GDM1 (cell line): ENCODE measurements at places on chromosomes 12 and 14.

- no peak for DNase-seq
Observed at GRCh38 chr14:23939607-23940326, 13.8 kb upstream of the DHRS4 start.

GRCh38 chr12:59578254-59578653, 17.6 kb upstream of the SLC16A7 start:
- DNase-seq = no peak

- no peak for DNase-seq
Observed at GRCh38 chr14:67532606-67532997, 488 bp upstream of the PLEKHH1 start.

- DNase-seq = no peak
Observed at GRCh38 chr14:100104523-100105300, 39.5 kb downstream of the EVL start.

DNA sequence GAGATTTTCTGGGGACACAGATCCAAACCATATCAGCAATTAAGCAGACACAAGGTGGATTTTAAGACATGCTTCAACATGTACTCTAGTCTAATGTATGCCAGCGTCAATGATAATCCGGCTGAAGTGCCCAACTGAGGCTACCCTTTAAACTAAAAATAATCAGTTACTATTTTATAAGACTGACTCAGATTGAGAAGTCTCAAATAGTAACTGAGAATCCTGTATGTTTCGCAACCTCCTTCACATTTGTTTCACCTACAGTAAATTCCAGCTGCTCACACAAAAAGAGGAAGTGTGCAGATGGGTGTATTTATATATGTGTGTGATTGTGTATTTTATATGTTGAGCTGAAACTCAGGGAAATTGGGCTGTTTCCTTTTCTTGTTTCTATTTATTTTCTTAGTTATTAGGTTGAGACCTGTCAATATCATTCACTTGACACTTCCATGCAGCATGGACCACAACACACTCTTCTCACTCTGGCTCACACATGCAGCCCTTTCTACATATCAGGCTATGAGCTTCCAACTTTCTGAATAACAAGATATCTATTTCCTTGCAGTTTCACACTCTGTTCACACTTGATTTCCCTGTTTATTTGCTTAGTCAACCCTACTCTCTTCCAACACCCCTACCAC, 1224.9 kb upstream of the TMEM132C start:
- DNase-seq = no peak

GRCh38 chr12:28413460-28414109, 223.3 kb downstream of the CCDC91 start:
- no peak for DNase-seq

DNA sequence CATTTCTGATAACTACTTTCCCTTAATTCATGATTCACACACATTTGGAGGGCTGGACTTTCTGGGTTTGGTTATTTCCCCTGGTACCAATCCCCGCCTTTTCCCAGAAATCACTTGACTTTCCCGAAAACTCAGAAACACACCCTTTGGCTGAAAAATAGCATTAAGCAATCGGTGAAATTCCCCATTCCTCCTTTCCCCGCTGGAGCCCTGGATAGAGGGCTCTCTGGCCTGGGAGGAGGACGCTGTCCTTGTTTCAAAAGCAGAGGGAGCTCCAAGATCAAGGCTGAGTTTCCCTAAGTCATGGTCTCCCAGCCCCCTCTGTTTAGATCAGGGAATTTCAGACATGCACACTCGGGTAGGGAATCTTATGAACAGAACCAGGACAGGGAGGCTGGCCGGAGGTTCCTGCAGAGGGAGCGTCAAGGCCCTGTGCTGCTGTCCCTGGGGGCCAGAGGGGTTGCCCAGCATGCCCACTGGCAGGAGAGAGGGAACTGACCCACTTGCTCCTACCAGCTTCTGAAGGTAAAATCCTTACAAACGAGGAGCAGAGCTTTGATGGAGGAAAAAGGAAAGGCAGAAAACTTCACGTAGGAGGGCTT, at the start of gene C1S:
Gene C1S (plus strand): TSS at position 366 of the 602 bp plus-strand sequence. CDS start 1,195 bp downstream, outside the sequence.
- DNase-seq = no peak

- no peak for DNase-seq
Observed at GRCh38 chr14:52907949-52908348, 42.9 kb downstream of the FERMT2 start.

DNA sequence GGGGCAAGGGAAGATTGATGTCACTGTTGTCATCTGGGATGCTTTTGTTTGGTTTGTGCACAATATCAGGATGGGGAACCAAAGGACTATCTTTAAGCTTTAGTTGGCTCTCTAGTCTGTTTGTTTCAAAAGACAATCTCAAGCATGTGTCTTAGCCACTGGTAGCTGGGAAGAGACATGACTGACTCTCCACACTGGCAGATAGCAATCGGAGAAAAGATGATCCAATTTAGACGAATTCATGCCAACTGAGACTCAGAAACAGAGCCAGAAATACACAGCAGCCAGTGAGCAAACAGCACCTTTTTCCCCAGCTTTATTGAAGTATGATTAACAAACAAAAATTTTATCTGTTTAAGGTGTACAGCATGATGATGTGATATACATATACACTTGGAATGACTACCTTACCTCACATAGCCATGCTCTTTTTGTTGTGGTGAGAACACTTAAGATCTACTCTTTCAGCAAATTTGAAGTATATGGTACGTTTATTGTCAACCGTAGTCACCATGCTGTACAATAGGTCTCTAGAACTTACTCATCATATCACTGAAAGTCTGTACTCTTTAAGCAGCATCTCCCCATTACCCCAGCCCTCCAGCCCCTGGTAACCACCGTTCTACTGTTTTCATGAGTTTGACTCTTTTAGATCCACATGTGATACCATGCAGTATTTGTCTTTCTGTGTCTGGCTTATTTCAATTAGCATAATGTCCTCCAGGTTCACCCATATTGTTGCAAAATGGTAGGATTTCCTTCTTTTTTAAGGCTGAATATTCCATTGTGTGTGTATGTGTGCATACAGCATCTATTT, 50.6 kb downstream of the DUSP16 start:
- no peak for DNase-seq

DNA sequence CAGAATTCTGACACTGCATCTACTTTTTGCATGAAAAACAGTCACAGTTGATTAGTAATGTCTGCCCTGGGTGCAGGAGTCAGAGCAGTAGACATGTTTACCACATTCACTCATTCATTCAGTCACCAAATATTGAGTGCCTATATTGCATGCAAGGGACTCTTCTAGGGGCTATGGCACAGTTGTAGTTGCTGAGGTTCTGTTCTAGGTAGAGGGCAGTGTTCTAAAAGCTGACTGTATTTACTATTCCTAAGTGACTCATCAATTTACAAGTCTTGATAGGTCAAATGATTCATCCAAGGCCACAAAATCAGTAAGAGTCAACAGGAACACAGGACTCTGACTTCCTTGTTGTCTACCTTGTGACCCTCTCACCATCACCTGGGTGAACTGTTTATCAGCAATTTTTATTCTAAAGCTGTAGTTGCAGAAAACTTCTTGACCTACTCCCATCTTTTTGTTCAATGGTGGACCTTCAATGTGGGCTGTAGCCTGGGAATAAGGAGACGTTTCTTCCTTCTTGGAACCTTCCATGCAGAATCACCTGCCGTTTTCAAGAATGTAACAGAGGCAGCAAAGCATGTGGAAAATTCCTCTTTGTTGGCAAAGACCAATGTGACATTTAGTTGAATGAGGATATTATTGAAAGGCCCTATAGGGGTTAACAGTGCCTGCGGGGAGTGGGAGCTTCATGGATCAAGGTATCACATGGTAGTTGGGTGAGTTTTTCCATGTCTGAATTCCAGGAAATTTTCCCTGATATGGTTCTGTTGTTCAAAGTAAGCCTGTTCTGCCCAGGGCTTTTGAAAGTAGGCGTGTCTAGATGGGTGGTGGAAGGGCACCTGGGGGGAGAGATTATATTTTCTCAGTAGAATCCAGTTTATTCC, 223.2 kb downstream of the KTN1 start:
- no peak for DNase-seq

DNA sequence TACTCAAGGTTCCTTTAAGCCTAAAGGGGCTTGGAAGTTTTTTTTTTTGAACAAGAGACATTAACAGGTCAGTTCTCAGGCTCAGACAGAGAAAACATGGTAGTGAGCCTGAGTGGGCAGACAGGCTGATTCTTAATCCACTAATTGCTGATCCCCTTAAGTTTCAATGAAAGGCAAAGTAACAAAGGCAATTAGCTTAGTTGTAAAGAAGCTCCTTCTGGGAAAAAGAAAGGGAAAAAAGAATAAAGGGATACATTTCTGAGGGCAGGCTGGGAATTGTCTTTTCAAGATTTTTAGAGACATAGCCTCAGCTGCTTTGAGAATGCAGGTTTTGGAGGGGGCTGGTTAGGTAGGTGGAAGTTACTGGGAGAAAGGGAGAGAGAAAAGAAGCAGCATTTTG, 133.8 kb downstream of the CFAP54 start:
- no peak for DNase-seq

DNA sequence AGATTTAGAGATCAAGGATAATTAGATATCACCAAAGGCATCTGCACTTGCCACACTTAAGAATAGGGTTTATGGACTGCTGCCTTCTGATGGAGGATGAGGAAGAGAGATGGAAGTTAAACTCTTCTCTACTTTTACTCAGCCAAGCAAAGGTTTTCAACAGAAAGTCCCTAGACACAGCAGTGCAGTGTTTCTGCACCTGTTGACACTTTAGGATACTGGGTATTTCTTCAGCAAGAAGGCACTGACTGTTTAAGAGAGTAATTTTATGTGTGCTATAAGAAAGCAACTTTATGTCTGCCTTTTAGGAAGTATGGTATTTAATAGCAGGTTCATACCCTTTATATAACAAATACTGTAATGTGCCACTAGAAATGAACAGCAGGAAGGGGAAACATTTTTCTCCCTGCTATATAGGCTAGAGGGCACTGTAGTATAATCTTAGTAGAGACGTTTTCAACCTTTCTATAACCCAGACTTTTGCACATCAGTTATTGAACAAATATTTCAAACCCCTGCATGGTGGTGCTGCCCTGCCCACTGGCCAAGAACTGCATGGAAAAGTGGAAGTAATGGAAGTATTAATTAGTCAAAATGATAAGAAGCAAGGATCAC, 225.0 kb upstream of the GRIP1 start:
- DNase-seq = no peak

DNA sequence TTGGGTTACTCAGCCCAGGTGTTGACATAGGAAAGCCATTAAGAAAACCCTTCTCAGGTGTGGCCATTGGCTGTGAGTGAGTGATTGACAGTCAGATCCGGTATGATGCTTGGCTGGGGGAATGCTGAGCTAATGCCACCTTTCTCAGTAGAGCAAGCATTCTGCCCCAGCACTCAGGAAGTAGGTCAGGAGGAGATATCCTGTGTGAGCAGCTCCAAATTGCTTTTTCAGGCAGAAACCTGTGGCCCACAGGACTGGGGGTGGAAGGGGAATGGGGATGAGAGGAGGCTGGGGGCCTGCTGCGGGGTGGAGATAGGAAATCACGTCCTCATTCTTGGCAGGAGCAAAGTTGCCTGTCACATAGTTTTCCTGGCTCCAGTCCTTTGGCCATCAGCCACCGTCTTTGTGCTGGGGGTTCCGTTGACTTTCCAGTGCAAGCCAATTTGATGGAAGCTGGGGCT, 55.7 kb downstream of the NINJ2 start:
- no peak for DNase-seq

DNA sequence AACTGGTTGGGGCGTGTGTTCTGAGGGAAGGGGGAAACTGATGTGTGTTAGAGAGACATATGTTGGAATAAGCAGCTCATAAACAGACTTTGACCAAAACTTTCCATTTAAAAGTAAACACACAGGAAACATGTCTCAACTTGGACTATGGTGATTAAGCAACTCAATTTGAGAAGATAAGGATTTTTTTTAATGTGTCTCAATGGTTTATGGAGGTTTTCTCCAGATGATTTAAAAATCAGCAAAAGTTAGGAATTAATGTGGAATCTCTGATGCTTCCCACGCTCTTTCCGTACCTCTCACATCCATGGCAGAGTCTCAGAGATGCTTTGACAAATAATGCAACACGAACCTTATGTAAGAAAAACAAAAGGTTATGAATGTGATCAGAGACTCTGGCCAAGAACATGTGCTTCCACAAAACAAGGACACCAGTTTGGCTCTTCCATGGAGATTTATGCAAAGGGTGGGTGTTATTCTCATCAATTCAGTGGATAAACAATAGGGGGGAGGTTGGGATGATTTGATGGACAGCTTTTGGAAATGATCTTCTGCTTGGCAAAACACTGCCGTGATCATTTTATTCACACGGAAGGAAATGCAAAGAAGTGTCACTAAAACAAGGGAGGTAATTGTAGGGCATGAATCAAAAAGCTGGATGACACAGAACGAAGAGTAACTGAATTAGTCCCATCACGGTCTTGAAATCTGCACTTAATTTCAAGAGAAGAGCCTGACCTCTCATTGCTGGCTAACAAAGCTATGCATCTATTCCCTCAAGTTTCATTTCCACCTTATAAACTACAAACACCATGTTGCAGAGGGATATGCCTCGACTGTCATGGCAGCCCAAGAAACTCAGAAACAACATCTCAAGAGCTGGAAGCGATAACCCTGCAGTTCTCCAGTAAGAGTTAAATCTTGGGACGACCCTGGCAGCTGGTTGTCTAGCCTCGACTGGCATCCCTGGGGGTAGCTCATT, 76.5 kb downstream of the FOXN3 start:
- DNase-seq = no peak

DNA sequence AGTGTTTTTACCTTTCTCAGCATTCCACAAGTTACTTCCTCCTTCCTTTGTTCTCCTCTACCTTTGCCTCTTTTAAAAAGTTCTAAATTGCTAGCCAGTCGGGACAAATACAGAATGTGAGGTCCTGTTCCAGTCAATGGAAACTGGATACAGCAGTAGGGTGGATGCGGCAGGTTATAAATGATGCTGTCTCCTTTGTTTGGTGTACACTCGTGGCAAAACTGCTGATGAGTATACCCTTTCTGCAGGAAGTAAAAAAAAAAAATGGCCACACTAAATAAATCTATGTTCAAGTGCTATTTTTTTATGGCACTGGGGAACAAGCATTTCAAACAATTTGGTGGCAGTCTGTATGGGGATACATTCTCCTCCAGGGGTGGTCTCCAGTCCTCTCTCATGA, 27.5 kb downstream of the KLRK1 start:
- no peak for DNase-seq

GRCh38 chr12:68498736-68499135, 112.0 kb upstream of the RAP1B start:
- no peak for DNase-seq
